ENCODE measurements at places on chromosomes 5 and 9.

- peak; percentile 42 for DNase-seq
Observed at GRCh38 chr9:95189251-95190098, 128.0 kb downstream of the FANCC start.

DNA sequence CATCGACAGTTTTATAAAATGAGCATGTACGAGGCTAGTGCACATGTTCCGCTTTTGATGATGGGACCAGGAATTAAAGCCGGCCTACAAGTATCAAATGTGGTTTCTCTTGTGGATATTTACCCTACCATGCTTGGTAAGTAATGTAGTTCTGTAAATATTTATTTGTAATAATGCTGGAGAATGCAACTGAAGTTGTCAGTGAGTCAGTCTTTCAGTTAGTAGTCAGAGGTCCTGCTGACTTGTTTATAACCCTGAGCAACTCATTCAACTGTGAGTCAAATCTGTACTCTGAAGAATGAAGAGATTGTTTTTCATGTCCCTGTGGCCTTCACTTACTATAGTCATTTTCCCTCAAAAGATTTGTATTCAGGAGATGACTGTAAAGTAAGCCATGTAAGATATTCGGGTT lies 28.4 kb upstream of the GPR150 start:
- DNase-seq = no peak

- no peak for DNase-seq
Observed at GRCh38 chr5:116848954-116849581, 274.4 kb upstream of the SEMA6A start.

GRCh38 chr5:67156976-67157583 lies 39.5 kb downstream of the CD180 start:
- peak; percentile 45 for DNase-seq

DNA sequence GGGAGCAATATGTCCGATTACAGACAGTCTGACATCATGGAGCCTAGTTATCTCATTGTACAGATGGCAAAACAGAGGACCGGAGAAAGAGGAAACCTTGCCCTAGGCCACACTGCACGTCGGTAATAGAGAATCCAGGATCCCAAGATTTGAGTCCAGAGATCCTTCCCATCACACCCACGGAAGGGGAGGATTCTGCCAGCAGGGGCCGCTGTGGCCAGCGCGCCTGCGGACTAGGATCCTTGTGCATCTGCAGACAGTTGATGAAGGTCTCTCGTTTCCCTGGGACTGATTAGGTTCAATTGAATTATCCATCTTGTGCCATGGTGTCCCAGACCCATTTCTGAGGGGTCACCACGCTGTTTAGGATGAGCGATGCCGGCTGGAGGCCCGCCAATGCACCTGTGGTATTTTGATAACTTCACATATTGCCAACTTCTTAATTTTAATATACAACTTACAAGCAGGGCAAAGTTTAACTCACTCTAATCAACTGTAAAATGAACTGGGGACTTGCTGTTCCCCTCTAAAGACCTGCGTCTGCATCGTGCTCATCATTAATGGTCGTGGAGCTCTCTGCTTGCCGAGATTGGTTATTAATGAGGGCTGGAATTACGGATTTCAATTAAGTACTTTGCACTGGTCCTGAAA lies 592.7 kb upstream of the BRINP1 start:
- peak; percentile 62 for DNase-seq

GRCh38 chr5:55037890-55038289 lies 13.8 kb downstream of the GZMK start:
- no peak for DNase-seq

DNA sequence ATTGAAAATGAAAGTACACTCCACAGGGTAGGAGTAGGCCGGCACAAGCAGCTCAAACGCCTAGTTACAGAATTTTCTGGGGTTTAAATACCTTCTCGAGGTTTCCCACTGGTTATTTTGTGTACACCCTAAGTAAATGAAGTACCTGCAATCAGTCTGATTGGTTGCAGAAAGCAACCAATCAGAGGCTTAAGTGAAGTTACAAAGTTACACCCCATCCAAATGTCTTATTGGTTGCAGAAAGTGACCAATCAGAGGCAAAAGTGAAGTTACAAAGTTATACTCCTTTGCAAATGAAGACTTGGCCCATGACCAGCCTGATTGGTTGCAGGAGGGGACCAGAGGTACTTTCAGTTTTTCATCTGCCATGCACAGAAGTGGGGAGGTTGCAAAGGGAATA lies 33.2 kb upstream of the ERAP2 start:
- DNase-seq = no peak

- no peak for DNase-seq
Observed at GRCh38 chr9:6641961-6642360, 3.6 kb downstream of the GLDC start.

DNA sequence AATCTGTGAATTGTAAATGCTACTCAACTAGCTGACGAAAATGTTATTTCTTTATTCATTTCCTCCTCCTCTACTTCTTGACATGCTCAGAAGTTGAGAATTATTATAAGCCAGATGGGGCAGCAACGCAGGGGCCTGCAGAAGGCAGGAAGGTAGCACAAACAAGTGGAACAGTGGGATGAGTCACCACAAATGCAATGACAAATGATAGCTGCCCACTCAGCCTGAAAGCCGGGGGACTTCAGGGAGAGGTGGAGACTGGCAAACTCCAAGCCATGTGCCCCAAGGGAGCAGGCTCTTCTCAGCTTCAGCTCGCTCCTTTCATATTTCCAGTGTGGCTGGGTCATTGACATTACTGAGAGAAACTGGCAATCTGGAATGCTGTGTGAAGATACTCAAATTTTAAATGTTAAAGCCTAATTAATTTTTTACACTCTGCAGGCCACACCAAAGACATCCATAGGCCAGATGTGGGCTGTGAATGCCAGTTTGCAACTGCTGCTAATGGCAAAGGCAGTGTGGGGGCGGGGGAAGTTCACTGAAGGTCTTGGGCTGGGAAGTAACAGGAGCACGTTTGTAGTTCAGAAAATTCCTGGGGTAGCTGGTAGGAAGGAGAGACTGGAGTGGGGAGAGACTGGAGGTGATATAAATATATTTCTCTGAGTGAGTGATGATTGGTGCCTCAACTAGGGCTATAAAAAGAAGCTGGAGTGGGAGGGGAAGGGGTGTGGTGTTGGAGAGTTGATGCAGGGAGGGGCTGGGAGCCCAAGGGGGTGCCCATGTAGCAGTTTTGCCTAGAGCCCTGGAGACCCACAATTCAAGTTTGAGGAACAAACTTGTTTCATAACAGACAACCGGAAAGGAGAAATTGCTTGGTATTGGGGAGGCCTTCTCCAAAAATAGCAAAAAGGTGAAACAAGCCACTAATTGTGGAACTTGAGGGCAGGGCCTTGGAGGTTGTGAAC lies 20.8 kb upstream of the ADRB2 start:
- DNase-seq = no peak

- DNase-seq = peak; percentile 69
Observed at GRCh38 chr5:127941646-127942045, 141.9 kb upstream of the SLC12A2 start.

DNA sequence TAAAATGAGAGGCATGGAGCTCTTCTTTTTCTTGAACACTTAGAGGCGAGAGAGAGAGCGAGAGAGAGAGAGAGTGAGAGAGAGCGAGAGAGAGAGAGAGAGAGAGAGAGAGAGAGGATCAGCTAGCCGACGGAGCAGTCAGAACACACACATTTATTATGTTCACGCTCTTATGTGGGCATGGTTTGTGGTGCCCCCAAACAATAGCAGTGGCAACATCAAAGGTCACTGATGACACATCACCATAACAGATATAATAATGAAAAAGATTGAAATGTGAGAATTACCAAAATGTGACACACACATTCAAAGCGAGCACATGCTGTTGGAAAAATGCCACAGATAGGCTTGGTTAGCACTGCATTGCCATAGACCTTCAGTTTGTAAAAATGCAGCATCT lies 116.1 kb downstream of the KDM4C start:
- DNase-seq = no peak

GRCh38 chr5:180135128-180135955 lies 63.8 kb upstream of the RNF130 start:
- DNase-seq = no peak

DNA sequence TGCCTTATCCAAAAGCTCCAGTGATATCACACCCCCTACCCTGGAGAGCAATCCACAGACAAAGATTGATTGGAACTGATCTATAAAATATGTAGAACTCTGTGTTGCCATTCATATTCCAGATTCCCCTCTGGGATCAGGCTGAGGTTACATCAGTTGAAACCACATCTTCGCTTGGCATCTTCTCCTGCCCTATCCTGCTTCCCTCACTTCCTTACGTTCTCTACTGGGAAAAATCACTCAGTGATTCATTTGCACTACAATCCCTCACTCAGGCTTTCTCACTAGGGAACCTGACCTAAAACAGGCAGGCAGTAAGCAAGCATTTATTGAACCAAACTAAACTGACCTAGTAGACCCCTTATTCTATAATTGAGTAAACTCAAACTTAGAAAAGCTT lies 111.7 kb downstream of the ESM1 start:
- DNase-seq = no peak

DNA sequence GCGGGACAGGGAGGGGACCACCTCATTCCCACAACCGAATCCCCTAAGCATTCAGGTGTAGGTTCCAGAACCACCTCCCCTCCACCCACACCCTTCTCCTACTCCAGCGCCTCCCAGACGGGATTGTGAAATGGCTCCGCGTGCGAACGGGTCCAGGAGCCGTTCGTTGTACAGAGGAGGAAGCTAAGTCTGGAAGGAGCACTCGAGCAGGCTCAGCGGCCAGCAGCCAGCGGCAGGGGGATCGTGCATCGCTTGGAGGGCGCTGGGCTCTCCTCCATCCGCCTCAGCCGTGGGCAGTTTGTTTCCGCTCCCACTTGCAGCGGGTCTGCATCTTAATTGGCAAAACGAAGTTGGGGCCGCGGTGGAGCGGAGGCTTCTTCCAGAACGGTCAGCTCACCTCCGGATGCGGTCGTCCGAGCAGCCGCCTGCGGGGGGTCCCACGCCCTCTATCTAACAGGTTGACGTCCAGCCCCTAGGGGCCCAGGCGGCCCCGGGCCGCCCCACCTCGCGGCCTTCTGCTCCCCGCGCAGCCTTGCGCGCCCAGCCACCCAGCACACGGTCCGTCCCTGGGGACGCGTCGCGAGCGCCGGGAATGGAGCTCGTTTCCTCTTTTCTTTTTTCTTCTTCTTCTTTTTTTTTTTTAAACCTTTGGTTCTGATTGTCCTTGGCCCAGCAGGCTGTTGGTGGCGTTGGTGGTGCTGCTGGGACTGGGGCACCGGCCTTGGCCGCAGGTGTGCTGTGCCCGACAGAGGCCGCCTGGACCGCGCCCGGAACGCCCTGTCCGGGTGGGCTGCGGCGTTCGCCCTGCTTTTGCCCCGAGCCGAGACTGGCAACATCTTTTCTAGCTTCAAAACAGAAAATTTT lies 3.9 kb upstream of the BARX1 start:
- DNase-seq = no peak

- DNase-seq = no peak
Observed at GRCh38 chr5:108747774-108748400, at the start of gene FER. TSS of gene FER (plus strand) at chr5:108747897. CDS start at chr5:108798183, 50,286 bp downstream.

- DNase-seq = no peak
Observed at GRCh38 chr9:37531699-37532098, 44.5 kb downstream of the FBXO10 start.

- no peak for DNase-seq
Observed at GRCh38 chr5:109364977-109365376, 44.8 kb downstream of the PJA2 start.

DNA sequence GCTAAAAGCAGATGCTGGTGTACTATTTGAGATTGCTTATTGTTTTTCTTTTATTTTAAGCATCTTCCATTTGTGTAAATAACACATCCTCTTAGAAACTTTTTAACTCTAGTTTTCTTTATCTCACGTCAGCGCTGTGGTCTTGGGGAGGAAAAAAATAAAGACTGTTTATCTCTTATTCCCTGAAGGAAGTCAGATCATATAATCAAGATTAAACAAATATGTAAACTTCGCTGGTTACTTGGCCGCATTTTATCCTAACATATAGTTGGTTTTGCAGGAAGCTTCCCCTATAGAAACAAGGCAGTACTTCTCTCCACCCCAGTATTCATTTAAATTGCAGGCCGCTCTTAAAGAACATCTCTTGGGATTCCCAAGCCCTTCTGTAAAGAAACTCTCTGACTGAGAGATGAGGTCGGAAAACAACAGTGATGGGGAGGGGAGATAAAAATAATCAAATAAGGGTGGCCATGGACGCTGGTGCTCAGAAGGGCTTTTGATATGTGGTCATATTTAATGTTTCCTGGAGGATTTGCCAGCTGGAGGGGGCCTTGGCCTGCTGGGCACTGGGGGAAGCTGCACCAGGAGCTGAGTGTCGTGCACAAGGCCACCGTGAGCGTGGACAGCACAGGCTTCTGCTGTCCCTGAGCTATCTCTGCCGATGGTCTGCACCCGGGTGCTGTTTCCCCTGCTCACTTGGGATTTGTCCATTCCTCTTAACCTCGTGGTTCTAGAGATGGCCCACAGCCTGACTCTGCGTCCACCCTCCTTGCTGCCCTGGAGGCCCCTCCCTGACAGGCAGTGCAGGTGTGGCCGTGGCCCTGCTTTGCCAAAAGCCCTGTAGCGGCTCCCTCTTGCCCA lies 23.8 kb downstream of the NEURL1B start:
- DNase-seq = no peak

DNA sequence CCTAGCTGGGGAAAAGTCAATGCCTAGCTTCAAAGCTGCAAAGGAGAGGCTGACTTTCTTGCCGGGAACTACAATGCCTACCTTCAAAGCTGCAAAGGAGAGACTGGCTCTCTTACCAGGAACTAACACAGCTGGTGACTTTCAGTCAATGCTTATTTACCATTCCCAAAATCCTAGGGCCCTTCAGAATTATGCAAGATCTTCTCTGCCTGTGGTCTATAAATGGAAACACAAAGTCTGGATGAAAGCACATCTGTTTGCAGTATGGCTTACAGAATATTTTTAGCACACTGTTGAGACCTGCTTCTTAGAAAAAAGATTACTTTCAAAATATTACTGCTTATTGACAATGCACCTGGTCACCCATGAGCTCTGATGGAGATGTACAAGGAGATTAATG lies 259.4 kb downstream of the PLK2 start:
- DNase-seq = no peak

GRCh38 chr9:35813434-35814105 lies 1.3 kb downstream of the HINT2 start:
- no peak for DNase-seq

DNA sequence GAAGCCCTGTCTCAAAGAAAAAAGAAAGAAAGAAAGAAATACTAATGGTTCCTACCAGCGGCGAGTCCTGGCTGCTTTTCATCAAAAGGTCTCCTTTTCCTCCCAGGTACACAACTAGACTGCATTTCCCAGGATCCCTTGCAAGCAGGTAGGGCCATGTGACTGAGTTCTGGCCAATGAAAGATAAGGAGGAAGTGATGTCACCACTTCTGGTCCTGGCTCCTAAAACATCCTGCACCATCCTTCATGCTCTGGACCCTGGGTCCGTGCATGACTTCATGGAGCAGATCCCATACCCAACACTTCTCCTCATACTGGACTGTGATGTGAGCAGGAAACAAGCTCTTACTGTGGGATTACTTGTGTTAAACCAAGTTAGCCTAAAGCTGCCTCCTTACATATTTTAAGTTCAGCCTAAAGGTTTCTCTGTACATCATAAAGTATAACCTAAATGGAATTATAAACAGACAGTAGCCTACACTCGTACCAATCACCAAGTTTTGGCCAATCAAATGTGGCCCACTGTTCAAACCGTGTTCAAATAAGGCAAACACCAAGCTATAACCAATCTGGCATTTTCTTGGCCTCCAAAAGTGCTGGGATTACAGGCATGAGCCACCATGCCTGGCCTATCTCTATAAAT lies 30.2 kb upstream of the FUBP3 start:
- DNase-seq = no peak

Measured in mucosa of descending colon (tissue), 3 donors.